ENCODE measurements at places on chromosomes 16 and 17.

- no peak for DNase-seq
These were observed 100.8 kb upstream of the CORO6 start for GRCh38 chr17:29723278-29724047.

GRCh38 chr17:51028176-51028863 is 92.3 kb downstream of the SPAG9 start:
- no peak for DNase-seq

DNA sequence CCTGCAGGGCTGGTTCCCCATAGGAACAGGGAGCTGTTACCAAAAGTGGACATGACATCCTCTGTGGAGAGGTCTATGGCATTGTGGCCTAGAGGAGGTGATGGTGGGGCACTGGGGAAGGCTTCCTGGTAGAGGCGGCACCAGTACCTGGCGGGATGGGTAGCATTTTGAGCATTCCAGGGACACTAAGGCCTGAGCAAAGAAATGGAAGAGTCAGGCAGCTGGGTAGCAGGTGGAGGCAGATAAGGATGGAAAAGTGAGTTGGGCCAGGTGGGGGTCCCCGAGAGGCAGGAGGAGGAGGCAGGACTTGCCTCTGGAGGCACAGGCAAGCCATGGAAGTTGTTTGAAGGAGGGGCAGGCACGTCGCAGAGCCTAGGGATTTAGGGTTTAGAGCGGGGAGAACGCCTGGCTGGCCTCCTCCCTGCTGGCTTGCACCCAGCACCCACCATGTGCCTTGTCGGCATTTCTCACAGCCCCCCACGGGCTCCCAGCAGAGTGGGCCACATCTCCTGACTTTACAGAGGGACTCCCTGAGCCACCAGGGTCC is 5.1 kb upstream of the ADCY7 start:
- no peak for DNase-seq

DNA sequence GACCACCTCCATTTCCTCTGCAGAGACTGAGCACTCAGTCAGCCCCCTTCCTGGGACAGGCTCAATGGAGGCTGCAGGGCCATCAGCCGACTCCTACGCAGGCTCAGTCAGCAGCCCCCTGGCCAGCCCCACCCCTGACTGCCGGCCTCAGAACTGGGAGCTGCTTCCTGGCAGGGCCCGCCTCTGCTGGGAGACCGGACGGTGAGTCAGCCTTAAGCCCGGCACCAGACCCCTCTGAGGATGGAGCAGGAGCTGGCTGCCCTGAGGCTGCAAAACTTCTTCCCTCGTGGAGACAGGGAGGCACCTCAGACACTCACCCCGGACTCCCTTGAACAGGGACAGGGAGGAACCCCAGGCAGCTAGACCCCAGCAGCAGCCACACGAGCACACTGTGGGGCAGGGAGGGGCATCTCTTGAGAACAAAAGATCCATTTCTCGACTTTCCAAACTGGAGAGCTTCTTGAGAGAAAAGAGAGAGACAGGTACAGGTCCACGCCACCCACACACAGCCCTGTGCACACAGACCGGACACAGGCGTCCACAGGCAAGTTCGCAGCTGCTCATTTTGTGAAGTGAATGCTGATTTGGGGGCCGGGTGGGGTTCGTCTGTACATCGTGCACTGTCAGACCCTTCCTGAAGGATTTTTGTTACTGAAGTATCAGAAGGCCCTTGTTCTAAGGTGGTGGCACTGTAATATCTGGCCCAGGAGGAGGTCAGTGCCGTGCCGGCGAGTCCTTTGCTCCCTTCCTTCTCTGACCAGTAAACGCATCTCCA is 1.3 kb upstream of the TUBB3 start:
- no peak for DNase-seq

GRCh38 chr16:1026784-1027500 is 45.4 kb downstream of the SOX8 start:
- no peak for DNase-seq

Measured in cortex of kidney (tissue), 1 donor.